ENCODE measurements at places on chromosomes 6 and 20.

DNA sequence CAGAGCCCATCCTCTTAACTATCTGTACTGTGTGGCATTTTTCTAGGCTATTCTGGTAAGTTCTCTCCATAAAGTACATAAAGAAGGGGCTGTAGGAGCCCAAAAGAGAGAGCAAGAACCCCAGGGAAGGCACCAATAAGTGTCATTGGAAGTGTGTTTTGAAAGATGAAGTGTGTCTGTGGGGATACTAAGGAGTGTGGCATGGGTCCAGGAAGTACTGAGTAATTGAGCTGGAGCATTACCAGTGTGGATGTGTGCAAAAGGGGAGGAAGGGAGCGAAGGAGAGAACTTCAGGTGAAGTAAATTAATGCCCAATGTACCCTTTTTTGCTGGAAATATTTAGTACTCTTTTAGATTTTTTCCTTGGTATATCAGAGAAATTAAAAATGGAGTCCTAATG is 63.9 kb downstream of the KCNS1 start:
- DNase-seq = no peak

GRCh38 chr6:143099647-143100046 is 39.0 kb downstream of the AIG1 start:
- DNase-seq = no peak

DNA sequence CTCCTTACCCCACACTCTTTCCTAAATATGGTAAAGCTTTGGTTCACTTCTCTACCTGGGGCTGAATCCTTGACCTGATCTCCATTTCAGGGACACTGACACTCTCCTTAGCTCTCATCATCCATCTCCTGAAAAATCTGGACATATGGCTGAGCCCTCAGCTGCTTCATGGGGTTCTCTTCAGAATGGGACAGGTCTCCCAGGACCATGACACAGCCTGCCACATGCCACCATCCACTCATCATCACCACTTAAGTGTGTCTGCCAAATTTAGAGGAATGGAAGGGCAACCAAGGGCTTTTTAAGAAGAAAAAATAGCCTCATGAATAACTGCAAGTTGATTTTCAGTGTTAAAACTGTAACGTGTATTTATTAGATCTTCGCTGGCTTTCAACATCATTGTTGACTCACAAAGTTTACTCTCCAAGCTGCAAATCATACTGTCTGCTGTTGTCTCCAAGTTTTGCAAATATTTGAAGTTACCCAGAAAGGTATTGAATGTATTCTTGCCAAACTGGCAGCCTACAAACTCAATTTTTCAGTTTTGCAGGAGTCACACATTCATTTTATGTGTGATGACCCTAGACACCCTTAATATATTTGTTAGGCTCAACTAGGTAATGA is 41.1 kb downstream of the HS3ST5 start:
- no peak for DNase-seq

- DNase-seq = peak; percentile 49
Measured at GRCh38 chr6:111767752-111768430, 105.4 kb downstream of the FYN start.

GRCh38 chr6:84872996-84873723 is 108.8 kb upstream of the TBX18 start:
- no peak for DNase-seq

DNA sequence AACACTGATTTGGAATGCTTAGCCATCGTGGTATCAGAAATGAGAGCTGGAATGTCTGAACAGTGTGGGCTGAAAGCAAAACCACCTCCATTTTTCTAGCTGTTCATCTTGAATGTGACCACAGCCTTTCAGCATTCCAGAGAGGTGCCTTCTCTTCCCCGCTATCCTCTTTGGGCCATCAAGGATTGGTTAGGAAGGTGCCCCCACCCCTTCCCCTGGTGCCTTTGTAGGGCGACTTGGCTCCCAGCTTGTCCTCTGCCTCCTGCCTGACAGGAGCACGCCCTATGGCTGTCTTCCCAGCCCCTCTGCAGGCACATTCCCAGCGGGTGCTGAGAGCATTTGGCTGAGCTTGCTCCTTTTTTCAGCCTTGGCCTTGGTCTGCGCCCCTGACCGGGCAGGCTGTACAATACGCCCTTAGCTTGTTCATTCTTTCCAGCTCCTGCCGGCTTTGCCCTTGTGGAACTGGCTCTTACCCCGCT is 97.5 kb downstream of the ARMC2 start:
- DNase-seq = no peak

DNA sequence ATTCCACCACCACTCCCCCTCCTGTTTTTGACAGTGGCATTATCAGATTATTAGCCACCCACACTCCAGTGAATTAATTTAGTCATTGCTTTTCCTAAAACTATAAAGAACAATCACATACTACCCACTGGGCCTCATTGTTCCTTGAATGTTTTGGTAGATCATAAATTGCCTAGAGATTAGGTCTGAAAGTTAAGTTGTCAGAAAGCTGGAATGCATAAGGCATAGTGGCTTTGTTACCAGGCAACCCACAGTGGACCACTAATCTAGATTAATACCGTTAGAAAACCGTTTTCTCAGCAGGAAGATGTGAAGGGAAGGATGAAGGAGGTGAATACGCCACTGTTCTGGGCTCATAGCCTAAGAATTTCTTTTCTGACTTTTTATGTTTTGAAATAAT is 75.6 kb downstream of the SAMD3 start:
- no peak for DNase-seq

DNA sequence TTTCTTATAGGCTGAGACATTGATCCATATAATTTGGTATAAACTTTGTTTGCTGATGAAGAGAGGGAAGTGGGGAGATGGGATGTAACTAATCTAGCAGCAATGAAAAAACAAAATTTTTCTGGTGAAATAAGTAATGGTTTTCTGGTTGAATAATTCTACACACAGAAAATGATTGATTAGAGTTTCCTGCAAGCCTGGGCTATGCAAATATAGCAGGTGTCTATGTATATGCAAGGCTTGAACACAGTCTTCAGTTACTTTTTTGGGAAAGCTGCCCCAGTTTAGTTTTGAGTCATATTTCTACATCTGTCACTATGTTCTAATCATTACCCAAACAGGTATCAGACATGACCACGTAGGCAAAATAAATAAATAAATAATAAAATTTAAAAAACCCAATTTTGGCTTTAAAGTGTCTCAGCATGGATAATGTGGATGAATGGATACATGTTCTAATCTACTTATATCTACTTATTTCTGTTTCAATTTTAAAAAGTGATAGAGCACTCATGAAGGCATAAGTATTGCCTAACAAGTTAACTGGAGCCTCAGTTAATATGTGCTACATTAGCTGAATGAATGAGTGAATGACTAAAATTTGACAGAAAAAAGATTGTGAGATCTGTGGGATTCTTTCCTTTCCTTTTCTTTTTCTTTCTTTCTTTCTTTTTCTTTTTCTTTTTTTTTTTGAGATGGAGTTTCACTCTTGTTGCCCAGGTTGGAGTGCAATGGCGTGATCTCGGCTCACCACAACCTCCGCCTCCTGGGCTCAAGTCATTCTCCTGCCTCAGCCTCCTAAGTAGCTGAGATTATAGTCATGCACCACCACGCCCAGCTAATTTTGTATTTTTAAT is 37.2 kb upstream of the TFB1M start:
- no peak for DNase-seq

- no peak for DNase-seq
Measured at GRCh38 chr20:47703748-47704147, 81.5 kb downstream of the SULF2 start.

GRCh38 chr6:52420668-52421358 is 671 bp downstream of the EFHC1 start:
- no peak for DNase-seq

Data from activated CD4-positive, alpha-beta T cell treated with anti-CD3 and anti-CD28 coated beads, Interleukin-10, Interleukin-2, amounts not matched to agents 100 ng/mL and 50 ng/mL, durations not matched to agents 16 hours and 8 hours (primary cell).